ENCODE measurements at places on chromosomes 1 and 21. TPM values are rescaled to one million over a fixed set of nuclear protein-coding genes. Genes with fewer than 3 reads are reported as not detected.

Gene RIIAD1
- not detected for total RNA-seq

Gene TMEM54
- total RNA-seq, result 666 TPM

Gene FCGR3B
- not detected for total RNA-seq

Gene PPIAL4G
- total RNA-seq, result not detected

Gene RRP1
- 5.2 TPM for total RNA-seq

Gene CAMTA1
- 142 TPM for total RNA-seq

Gene ADGRL2
- 16.2 TPM for total RNA-seq

Gene PRR9
- not detected for total RNA-seq

Gene RGS18
- not detected for total RNA-seq

Gene TFF3
- 2,581 TPM for total RNA-seq

Gene CFH
- total RNA-seq, result 13.0 TPM

Gene IVL
- not detected for total RNA-seq

Gene PAQR6
- total RNA-seq, result not detected

Gene ADGRL4
- 3.5 TPM for total RNA-seq

Gene ADAMTS1
- 54.8 TPM for total RNA-seq

Gene WNT4
- 0.82 TPM for total RNA-seq

Gene BGLAP
- not detected for total RNA-seq
